Stimulated activated CD4-positive, alpha-beta T cell treated with anti-CD3 and anti-CD28 coated beads, Interleukin-2, amount 100 ng/mL, for 24 hours (primary cell): ENCODE measurements at places on chromosomes 4 and X.

DNA sequence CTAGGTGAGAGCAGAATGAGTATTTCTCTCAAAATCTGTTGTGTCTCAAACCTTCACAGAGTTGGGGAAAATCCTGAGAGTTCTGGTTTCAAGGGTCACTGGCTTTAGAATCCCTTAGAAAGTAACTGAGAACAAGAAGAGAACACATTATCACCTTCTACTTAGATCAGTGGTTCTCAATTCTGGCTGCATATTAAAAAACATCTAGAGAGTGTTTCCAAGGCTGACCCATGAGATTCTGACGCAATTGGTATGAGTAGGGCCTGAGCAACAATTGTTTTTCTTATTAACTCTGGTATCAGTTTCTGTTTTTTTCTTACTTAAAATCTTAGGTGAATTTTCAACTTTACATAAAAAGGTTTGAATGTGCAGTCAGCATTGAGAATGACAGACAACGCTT lies 212.8 kb downstream of the HS6ST2 start:
- DNase-seq = no peak

- DNase-seq = no peak
Observed at GRCh38 chrX:130013661-130014060, 31.2 kb downstream of the BCORL1 start.

DNA sequence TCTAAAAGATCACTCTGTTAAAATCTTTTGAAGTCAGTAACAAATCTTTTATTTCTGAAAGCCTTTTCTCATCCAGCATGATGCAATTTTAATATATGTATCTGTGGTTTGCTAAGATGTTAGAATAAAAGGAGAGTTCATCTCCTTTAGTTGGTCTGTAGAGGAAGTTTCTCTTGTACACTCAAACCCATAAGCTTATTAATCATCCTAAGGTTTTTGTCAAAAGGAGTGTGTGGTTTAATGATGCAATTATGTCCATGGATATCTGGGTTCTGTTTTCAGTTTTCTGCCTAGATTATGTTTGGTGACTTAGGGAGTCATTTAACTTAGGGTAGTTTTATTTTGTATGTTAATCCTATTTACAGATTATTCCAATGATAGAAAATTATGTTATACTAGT lies 52.1 kb upstream of the NDST4 start:
- no peak for DNase-seq

DNA sequence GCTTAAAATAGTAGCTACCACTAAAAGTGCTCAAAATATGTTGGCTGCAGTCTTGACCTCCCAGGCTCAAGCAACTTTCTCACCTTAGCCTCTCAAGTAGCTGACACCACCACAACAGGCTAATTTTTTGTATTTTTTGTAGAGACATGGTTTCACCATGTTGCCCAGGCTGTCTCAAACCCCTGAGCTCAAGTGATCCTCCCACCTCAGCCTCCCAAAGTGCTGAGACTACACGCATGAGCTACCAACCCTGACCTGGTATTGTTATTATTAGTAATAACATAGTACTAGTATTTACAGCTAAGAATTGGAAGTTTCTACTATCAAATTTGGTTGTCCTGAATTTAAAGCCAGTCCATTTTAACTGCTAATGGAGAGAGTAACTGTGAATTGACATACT lies 18.0 kb downstream of the STAP1 start:
- DNase-seq = no peak

GRCh38 chr4:61079976-61080375 lies 120.2 kb upstream of the ADGRL3 start:
- no peak for DNase-seq

DNA sequence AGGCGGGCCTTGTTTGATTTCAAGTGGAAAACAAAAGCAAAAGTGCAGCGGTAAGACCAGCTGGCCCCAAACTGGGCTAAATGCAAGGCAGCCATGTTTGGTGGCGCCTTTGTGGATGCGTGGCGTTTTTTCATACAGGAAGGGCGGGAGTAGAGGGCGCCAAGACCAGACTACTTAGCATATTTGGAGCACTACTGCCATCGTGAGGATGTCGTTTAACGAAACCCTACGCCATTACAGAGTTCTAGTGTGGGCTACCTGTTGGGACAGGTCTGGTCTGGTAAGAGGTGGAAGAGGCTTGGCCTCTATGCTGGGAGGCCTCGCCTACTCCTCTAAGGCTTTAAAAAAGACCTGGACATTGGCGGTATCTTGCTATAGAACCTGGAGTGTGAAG lies 230.7 kb upstream of the STK26 start:
- DNase-seq = no peak
